NCI-H446 (cell line): ENCODE measurements at places on chromosomes 11 and 22.
A peak's percentile ranks its signal among the peaks of the same experiment; 100 is the strongest.

DNA sequence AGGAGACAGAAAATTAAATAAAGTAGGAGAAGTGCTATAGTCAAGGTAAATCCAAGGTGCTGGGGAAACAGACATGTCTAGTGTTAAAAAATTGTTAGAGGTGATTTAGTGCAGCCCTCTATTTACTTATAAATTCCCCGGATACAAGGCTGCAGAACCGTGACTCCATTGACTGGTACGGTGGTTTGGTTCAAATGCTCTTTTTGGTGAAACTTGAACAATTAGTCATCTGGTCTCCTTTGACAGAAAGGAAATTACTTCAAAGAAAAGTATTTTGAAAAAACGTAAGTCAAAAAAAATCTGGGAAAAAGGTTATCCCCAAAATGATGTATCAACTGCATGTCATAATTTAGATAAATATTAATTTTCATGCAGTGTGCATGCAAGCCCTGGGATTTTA is 399.2 kb downstream of the CNTN5 start:
- DNase-seq, result no peak

DNA sequence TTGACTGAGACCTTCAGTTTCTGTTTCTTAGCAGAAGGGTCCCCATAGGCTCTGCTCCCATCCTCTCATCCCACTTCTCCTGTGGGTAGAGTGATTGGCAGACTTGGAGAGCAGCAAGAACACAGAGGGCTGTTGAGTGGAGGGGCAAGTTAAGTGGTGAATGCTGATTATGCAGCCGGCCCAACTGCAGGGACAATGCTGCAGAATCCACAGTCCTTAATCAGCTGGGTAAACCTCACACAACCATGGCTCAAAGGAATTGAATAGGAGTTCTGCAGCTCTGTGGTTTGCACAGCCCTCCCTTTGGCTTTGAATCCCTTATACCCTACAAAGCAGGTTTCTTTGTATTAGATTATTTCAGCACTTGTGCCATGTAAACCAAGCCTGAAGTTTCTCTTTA is 161.1 kb downstream of the NAV2 start:
- DNase-seq, result no peak

DNA sequence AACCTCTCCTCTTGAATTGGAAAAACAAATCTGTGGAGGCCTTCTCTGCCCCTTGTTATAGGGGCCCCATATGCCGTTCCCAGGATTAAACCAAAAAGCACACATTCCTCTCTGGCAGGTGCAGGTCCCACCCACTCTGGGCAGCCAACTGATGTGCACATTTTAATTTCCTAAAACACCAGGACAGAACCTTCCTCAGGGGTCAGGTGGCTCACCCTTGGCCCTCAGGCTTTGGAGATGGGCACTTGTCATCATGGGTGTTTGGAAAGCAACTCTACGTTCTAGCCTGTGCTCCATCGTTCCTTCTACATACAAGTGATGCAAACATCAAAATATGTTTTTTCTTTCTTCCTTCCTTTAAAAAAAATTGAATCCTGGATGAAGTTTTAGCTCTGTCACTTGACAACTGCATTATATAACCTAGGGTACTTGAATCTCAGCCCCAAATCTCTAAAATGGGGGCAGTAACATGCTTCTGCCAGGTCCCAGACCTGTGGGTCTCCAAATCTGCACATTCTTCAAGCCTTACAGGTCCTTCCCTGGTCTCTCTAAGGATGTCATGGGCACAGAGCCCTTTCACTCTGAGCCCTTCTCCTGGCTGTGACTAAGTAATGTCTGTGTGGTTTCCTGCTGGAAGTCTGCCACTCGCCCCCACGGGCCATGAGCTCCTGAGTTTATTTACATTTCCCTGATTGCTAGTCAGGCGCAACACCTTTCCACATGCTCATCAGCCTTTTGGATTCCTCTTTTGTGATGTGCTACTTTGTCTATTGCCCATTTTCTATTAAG is 43.8 kb downstream of the KCNQ1OT1 start:
- no peak for DNase-seq

DNA sequence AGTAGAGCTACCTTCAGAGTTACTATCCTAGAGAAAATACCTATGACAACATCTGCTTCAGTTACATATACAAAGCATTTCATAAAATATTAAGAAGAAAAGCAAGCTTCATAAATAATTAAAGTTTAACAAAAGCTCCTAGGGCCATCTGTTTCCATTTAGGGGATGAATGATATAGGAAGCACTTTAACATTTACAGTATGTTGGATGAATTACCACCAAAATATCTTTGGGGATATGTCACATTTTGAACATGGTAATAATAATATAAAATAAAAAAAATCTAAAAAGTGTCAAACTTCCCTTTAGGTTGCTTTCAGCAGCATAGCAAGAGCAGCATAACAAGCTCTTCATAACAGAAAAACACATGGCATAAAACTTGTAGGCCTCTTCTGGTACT is 104.6 kb downstream of the ATG16L2 start:
- no peak for DNase-seq

- DNase-seq, result no peak
These were observed 112.4 kb downstream of the KCNC1 start for GRCh38 chr11:17846852-17847453.

DNA sequence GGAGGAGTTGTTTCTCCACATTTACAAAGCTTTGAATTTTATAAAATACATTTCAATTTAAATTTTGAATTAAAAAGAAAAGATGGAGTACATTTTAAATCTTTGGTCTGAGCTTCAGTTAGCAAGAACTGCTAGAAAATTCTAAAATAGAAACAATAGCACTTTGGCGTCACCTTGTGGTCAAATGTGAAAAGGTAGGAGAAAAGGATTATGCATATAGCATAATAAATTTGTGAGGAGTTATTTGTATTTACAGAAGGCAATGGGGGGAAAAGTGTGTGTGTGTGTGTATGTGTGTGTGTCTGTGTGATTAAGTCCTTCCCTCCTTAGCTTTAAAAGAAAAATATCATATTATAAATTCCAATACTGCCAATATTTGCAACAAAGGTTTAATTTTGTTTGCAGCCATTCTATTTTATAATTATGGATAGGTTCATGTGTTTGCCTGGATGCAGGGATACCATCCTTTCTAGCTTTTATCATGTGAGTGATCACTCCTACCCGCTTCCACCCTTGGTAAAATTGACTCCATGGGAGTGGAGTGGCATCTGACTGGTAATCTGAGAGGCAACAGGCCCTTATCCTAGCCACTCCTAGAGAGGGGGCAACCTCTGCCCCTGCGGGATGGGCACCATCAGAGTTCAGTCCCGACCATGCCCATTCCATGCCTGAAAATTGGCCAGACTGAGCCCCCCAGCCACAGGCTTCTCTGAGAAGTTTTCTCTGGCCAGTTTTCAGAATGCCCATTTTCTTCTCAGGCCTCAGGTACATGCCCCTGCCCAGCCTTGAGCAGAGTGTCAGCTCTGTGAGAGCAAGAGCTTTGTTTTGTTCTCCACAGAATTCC is 13.6 kb upstream of the LGR4 start:
- peak; percentile 77 for DNase-seq

DNA sequence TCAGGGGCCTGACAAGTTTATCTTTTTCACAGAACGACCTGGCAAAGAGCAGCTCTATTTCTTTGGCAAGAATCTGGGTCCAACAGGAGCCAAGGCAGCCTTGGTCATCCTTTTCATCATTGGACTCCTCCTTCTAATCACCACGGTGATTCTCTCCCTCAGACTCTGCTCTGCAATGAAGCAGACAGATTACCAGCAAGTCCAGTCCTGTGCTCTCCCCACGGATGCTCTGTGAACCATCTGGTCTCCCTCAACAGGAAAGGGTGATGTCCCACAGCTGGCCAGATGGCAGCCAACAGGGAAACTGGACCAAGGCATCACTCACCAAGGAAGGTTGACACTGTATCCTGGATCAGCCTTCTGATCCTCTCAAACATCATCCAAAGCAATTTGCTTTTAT is 17.0 kb upstream of the PANX1 start:
- DNase-seq, result no peak

- no peak for DNase-seq
These were observed 80.4 kb upstream of the KCNQ1OT1 start for GRCh38 chr11:2779981-2780849.

GRCh38 chr22:19608003-19608690 is 83.9 kb upstream of the CLDN5 start:
- no peak for DNase-seq

- DNase-seq, result peak; percentile 36
These were observed 1.3 kb downstream of the ARHGEF12 start for GRCh38 chr11:120337355-120338106.

- peak; percentile 93 for DNase-seq
These were observed 19.0 kb upstream of the CABP7 start for GRCh38 chr22:29700900-29701154.

- DNase-seq, result no peak
These were observed 7.0 kb downstream of the SEPTIN3 start for GRCh38 chr22:41976070-41976901.

- DNase-seq, result no peak
These were observed 112.5 kb upstream of the CLPB start for GRCh38 chr11:72546866-72547265.

DNA sequence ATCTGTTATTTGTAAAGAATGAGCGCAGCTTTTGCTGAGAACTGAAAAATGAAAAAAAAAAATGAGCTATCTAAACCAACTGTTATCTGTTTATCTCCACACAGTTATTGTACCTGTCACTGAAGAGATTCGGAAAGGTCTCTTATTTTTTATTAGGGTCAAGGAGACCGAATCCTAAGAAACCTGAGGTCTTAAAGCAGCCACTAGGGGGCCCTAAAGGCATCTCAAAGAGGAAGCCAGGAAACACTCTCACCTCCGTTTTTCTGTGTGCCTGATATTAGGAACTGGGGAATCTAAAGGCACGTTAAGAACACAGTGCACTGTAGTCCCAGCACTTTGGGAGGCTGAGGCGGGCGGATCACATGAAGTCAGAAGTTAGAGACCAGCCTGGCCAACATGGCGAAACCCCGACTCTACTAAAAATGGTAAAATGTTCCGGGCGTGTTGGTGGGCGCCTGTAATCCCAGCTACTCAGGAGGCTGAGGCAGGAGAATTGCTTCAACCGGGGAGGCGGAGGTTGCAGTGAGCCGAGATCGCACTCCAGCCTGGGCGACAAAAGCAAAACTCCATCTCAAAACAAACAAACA is 3.5 kb upstream of the LARGE1 start:
- peak; percentile 37 for DNase-seq

DNA sequence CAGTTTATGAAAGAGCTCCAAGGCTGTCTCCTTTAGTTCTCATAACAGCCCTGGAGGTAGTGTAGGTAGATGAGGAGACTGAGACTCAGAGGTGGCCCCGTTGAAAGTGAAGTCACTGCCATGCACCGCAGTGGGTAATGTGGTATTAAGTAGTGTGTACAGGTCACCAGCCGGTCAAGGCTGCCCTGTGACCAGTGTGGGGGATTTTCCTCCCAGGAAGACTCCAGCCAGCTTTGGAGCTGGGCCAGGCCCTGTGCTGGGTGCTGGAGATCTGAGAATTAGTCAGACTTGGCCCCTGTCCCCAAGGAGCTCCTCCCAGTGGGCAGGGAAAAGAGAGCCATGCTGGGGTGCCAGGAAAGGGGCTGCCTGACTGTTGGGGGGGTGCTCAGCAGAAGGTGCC is 5.3 kb downstream of the OMP start:
- peak; percentile 55 for DNase-seq

GRCh38 chr22:32911503-32911902 is 110.0 kb downstream of the TIMP3 start:
- no peak for DNase-seq

DNA sequence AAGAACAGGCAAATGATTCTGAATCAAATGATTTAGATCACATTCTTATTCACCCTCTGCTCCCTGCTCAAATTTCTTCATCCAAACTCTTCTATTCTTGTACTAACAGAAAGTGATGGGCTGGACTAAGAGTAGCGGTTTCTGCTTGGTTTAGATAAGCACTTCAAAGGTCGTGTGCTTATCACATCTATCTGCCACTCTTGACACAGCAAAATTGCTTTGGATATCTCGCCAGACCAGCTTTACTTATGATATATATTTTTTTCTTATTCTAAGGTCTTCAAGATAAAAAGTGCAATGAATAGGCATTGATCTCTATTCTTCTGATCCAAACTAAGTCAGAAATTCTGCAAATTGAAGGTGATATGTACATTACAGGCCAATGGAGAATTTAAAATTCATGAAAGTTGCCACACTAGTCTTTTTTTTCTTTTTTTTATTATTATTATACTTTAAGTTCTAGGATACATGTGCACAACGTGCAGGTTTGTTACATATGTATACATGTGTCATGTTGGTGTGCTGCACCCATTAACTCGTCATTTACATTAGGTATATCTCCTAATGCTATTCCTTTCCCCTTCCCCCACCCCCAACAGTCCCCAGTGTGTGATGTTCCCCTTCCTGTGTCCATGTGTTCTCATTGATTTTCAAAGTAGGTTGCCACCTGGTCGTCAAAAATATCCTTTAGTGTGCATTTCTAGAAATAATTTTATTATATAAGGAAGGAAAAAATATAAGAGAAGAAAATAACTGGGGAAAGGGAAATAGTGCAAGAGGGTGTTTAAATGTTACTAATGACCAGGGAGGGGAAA is 1941.0 kb upstream of the RAG2 start:
- DNase-seq, result no peak

DNA sequence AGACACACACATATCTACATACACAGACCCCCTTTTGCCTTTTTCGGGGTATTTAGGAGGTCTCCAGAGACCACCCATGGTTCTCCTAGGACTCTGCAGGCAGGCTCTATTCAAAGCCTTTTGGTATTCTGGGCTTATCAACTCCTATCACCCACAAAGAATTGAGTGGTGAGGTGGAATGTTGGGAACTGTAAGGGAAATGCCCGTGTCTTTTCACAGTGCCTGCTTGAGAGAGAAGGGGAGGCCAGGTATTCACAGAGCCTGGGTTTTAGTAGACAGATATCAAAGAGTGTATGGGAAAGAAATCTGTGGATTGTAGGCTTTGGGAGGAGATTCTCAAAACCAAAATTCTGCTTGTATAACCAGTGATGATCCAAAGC is 44.0 kb upstream of the CSNK2A3 start:
- no peak for DNase-seq

GRCh38 chr22:37166675-37167066 is 17.0 kb upstream of the IL2RB start:
- no peak for DNase-seq

DNA sequence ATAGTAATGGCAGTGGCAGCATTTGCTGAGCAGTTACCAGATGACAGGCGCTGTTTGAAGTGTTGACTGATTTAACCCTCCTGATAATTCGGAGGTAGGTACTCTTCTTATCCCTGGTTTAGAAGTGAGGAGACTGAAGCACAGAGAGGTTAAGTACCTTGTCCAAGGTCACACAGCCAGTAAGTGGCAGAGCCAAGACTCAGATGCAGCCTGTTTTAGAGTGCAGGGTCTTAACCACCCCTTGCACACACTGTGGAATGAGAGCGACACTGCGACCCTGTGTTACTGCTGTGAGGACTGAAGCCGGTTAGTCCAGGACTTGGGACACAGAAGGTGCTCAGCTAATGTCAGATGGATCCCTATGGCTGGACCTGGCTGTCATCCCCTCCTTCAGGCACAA is 34.7 kb downstream of the DAGLA start:
- no peak for DNase-seq

GRCh38 chr11:2138068-2138430 is 1.1 kb downstream of the IGF2 start:
- no peak for DNase-seq
